ENCODE measurements at places on chromosomes 4 and X.

- DNase-seq, result no peak
These were observed 71.8 kb downstream of the WWC2 start for GRCh38 chr4:183170894-183171293.

DNA sequence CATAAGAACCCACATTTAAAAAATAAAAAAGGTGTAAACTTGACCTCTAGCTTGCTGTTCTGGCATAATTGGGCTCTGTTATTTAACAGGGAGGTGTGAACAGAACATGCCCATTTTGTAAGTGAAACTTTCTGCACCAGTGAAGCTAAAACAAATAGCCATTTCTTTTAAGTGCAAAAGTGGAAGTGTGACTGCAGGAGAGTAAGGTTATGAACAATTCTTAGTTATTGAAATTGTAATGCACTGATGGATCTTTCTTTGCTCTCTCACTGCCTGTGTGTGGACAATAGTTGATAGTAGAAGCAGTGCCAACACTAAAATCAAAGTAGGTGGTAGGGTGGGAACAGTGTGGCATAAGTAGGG is 12.6 kb downstream of the P2RY10 start:
- DNase-seq, result no peak

DNA sequence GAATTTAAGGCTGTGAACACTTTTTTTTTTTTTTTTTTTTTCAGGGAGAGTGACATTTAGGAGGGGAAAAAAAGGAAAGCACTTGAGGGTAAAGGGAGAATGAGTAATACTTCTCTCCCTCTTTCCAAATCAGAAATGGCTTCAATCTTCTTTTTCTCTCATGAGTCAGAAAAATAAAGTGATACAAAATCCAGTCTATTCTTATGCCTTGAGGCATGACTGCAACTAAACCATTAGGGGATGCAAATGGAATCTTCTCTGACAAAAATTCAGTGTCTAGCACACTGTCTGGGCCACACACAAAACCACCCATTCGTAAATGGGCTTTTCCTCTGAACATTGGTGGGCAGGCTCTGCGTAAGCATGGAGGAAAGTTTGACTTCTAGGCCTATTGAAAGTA is 46.7 kb upstream of the POU4F2 start:
- DNase-seq, result no peak

- no peak for DNase-seq
These were observed 99.0 kb upstream of the TRPC3 start for GRCh38 chr4:122050841-122051240.

GRCh38 chrX:15468036-15468435 is 25.1 kb downstream of the PIR start:
- no peak for DNase-seq

- DNase-seq, result no peak
These were observed 1.2 kb downstream of the RAP1GDS1 start for GRCh38 chr4:98262431-98262830.

- no peak for DNase-seq
These were observed 857.2 kb upstream of the INTU start for GRCh38 chr4:126775485-126776106.

DNA sequence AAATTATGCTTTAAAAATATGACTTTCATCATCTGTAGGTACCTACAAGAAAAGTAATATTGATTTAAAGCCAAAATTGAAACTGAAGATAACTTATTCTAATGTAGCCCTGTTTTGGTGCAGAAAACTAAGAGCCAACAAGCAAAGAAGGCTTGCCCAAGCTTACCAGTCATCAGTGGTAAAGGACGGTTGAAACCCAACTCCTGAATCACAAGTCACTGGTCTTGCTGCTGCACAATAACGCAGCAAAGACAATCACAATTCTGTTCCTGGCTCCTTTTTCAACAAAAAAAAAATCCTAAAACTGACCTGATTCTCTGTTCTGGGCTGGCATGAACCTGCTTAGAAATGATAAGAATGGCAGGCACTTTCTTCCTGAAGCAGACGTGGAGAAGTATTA is 34.5 kb downstream of the WDFY3 start:
- no peak for DNase-seq

DNA sequence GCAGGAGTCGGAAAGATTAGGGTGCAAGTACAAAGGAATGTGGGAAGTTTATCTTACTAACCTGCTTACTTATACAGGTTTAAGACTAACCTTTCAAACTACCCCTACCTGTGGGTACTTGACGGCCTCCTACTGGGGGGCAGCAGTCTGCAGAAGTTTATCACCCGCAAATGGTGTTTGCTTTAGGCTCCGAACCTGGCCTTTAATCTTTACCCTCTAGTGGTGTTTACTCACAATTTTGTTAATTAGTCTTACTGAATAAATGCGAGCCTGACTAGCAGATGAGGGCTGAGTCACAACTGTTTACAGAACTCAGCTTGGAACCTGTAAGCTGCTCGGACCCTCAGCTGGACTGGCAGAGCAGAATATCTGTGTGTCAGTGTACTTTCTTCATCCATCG is 204.2 kb upstream of the GPRIN3 start:
- DNase-seq, result no peak

DNA sequence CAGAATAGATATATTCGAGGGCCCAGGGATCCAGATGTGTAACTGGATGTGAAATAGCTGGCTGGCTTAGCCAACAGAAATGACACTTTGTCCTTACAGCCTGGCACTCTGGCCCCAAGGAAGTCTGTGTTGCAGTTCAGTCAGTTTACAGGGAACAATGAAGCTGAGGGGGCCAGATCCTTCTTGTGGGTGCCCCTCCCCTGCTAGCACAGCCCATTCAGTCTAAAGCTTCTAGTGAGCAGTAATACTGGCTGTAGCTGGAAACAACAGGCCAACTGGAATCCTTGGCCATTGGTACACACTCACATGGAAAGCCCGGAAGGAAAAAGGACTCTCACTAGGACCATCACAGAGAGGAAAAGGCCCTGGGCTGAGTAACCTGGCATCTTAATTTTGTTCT is 22.7 kb upstream of the CD40LG start:
- no peak for DNase-seq

DNA sequence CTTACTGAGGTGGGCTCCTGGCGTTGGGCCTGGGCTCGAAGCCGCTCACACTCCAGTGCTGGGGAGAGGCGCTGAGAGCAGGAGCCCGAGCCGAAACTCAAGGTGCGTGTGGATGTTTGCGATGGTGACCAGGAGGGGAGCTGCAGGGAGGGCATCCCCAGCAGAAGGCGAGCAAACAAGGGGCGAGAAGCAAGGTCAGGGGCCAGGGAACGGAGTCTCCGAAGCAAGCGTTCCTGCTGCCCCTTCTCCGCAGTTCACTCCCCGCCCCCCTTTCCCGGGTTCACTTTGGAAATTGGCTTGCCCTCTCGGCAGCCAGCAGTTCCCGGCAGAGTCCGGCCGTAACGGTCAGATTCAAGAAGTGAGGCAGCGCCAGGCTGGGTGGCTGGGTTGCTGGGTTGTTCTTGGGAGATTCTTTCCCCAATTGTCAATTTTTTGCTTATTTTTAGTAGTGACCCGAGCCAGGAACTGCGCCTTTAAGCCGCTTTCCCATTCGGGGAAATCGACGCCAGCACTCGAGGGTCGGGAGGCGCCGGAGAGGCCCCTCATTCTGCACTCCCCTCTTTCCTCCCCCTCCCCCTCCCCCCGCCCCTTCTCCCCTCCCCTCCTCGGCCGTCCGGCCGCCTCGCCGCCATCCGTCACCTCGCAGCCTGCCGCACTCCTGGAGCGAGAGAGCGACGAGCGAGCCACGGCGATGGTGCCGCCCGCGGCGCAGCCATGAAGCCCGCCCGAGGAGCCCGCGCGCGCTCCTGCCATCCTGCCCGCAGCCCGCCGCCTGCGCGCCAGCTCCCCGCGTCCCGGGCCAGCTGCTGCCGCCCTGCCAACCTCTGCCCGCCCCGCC is at the start of gene FRMPD3:
Gene FRMPD3 (plus strand): TSS at position 655 of the 838 bp plus-strand sequence. CDS start 76,937 bp downstream, outside the sequence.
- no peak for DNase-seq

DNA sequence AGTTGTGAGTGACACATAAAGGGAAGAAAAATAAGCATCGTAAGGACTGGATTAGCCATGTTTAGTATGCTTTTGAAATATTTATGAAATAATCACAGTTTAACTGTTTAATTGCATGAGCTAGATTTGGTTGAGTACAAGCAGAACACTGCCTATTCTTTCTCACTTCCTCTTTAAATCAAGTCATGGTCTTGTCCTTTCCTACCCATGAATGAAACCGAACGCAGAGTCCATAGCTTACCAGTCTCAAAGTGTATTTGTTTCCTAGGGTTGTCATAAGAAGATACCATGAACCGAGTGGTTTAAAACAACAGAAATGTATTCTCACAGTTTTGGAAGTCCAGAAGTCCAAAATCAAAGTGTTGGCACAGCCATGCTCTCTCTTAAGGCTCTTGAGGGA is 684.0 kb upstream of the MAGEB2 start:
- DNase-seq, result no peak

GRCh38 chr4:26964512-26964911 is 103.9 kb downstream of the STIM2 start:
- DNase-seq, result no peak

- no peak for DNase-seq
These were observed 117.1 kb downstream of the SPANXA1 start for GRCh38 chrX:141467442-141467841.

- DNase-seq, result no peak
These were observed 16.6 kb downstream of the RBBP7 start for GRCh38 chrX:16853537-16853936.

DNA sequence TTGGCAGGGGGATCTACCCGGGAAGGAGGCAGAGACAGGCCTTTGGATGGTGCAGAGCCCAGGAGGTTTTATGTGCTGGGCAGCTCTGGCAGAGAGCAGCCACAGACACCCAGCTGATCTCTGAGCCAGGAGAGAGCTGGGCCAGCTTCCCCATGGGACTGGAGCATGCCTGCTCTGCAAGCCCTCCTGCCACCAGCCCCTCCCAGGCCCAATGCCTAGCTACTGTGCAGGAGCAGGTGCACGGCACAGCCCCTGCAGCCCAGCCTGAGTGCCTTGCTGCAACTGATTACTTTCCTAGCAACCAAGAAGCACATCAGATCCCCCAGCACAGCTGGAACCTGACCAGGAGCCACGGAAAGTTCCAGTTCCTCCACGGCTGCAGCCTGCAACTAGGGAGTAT is 57.8 kb upstream of the BEND2 start:
- no peak for DNase-seq

- no peak for DNase-seq
These were observed 88.6 kb downstream of the GSTCD start for GRCh38 chr4:105797225-105797624.

GRCh38 chr4:26083987-26084386 is 170.0 kb downstream of the SMIM20 start:
- DNase-seq, result no peak

DNA sequence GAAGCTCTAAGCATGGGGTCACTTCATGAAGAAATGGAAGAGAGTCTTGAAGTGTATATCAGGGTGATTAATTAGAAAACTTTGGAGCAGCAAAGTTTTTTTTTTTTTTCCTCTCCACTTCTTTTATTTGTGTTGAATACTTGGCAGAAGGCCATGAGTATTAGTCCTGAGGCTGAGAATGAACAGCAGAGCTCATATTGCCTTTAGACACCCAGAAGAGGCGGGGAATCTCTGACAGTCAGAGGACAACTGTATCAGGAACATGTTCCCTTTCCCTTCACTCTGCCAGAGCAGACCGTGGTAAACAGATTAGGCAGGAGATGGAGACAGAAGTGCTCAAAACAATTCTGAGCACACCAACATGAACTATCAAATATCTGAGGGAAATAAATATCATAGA is 300.9 kb downstream of the FAM47A start:
- DNase-seq, result no peak

GRCh38 chr4:114318309-114318708 is 280.3 kb upstream of the UGT8 start:
- no peak for DNase-seq

DNA sequence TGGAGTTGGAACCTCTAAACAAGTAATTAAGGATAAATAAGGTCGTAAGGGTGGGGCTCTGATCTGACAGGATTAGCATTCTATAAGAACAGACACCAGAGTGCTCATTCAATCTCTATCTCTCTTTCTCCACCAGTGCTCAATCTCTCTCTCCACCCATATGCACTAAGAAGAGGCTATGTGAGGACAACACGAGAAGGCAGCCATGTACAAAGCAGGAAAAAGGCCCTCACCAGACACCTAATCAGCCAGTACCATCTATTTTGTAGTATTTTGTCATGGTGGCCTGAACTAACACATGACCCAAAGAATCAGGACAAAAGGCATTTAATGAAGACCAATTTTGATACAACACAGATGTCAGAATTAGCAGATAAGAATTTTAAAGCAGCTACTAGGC is 16.8 kb downstream of the RFC1 start:
- no peak for DNase-seq

- DNase-seq, result no peak
These were observed 62.6 kb downstream of the GLRA2 start for GRCh38 chrX:14591976-14592375.

GRCh38 chrX:1025413-1025812 is 187.0 kb downstream of the CRLF2 start:
- DNase-seq, result no peak

GRCh38 chr4:56320293-56320692 is 67.0 kb downstream of the AASDH start:
- DNase-seq, result no peak

DNA sequence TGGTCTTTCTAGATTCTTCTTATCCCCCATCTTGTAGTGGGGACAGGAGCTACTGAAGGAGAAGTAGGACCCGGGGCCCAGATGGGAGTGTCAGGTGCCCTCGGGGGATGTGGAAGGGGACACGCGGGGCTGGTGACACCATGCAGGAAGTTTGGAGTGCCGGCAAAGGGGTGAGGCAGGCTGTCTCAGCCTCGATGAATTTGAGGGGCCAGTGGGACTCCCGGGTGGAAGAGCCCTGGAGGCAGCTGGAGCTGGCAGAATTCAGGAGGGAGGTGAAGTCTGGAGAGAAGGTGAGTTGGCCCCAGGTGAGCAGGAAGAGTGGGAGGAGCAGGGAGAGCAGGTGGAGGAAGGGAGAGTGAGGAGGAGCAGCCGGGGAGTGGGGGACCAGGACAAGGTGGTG is 101.7 kb downstream of the CPZ start:
- peak; percentile 4 for DNase-seq

DNA sequence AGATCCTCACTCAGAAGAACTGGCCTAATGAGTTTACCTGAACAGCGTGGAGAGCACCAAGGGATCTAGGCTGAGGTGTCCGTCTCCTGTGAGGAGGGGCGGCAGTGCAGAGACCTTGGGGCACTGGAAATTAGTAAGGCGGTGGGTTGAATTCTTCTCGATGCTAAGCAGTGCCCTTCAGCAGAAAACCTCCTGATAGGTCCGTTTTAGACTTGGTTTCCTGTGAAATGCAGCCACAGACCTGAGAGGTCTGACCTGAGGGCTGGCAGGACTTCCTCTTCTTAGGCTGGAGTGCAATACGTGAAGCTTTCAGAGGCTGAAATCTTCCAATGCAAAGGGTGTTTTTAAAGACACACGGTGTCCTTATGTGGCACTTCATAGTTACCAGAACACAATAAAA is at the start of gene CLNK:
Gene CLNK (minus strand): TSS at position 138 of the 400 bp plus-strand sequence. CDS start 16,899 bp downstream, outside the sequence.
- DNase-seq, result no peak

GRCh38 chrX:108537005-108537404 is 97.4 kb downstream of the COL4A5 start:
- DNase-seq, result no peak

- DNase-seq, result no peak
These were observed 16.3 kb downstream of the MAN2B2 start for GRCh38 chr4:6591313-6591712.

- DNase-seq, result no peak
These were observed 137.9 kb upstream of the S100G start for GRCh38 chrX:16511796-16512776.
